AG04449 (cell line): ENCODE measurements at places on chromosomes 3 and 15.

DNA sequence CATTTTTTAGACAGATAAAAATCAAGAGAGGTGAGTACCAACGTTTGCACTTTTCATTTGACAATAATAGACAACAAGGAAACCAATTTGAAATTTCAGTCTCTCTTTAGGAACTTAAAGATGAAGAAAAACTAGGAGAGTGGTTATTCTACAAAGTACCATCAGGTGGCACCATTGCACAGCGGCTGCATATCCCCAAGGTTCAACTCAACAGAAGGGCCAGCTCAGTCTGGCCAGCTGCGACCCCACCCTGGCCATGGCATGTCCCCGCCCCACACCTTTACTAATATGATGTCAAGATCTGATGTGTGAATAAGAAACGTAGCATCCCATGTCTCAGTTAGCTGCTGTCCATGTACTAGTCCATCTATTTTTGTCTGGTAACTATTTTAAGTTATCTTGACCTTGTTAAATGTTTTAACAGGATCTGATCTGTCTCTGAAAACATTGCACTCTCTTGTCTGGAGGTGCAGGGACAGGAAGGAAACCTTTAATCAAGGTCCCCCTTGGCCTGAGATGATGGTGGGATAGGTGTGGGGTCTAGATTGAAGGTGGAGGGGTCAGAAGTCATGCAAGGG lies 35.5 kb upstream of the CGNL1 start:
- no peak for DNase-seq

- no peak for DNase-seq
These were observed 19.4 kb upstream of the KIF23 start for GRCh38 chr15:69394556-69395282.

DNA sequence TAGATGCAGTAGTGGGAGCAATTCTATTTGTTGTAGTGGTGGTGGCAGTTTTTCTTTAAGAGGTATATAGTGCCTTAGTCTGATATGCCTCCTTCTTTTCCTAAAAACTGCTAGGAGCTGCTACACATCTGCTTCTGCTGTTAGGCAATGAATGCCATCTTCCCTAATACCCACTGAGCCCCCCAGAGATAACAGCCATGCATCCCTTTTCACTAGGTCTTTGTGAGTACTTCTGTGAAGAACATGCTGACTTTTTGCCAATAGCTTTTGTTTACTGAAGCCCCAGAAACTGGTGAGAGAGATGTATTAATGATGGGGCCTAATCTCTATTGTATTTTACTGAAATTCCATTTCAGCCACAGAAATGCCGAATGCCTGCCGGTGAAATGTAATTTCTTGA lies 92.6 kb upstream of the CHL1 start:
- DNase-seq: no peak

DNA sequence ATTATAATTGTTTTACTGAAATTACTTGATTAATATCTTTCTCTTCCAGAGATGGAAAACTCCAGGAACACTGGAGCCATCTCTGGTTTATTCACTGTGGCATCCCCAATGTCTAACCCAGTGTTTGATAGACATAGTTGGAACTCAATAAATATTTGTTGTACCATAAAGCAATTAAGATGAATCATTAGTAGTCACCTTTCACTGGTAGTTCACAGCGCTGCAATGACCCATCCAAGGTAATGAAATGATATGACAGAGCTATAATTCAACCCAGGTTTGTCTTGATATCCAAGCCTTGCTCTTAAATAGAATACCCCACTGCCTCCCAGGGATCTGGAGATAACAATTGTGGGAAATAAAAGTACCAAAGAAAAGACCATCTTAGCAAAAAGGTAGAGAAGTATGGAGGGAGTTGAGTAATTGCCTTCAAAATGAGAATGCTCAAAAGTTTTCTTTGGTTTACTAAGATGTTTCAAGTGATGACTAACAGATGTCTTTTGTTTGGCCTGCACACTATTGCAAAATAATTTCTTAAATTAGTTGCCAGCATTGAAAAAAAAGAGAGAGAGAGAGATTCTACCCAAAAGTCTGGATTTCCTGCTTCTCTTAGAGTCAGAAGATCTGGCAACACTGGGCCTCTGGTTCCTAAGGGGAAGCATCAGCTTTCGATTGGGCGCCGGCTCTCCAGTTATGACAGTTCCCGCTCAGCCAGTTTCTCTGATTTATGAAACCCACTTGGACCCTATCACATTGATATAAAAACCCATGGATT lies 348.5 kb downstream of the ERC2 start:
- no peak for DNase-seq

DNA sequence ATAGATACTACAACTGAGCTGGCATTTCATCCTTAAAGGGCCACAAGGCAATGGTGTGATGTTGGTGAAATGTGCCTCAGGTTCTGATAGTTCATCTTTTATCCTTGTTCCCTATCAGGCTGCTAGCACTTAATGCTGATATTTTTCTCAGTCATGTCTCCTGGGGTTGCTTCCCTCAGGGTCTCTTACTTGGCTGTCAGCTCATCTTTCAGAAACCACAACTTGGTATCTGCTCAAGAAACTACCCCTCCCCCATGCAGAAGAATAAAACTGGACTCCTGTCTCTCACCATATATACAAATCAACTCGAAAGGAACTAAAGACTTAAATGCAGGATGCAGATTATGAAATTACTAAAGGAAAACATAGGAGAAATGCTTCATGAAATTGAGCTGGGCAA lies 308.1 kb downstream of the CHST2 start:
- DNase-seq: no peak

- DNase-seq: no peak
These were observed 113.9 kb upstream of the MRPL3 start for GRCh38 chr3:131616719-131617118.

GRCh38 chr3:33218446-33219174 lies at the start of gene SUSD5:
Gene SUSD5, minus strand, starts transcription at chr3:33218810. Its CDS starts 13 bp downstream, at chr3:33218797.
- DNase-seq: no peak

DNA sequence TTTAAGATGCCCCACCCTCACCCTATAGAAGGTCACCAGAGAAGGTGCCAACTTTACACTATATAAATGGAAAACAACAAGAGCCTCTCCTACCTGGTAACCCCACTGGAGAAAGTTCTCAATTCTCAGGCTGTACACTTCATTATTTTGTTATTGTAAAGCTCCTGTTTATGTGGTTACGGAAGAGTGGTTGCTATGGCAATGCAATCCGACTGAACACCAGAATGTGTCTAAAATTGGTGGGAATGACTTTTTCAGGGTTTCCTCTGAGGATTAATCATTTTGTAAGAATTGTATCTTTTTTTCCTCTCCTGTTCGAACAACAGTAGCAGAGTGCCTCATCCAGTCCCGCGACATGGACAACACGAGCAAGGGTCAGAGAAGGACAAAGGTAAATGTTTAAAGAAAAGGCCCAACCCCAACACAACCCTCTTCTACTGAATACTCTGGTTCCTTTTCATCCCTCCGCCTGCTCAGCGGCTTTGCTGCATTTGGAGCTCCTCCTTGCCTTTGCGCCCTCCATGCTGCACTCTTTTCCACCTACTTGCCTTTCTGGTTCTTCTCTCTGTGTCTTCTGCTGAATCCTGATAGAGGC lies 45.3 kb downstream of the DGKG start:
- DNase-seq: no peak
